ENCODE measurements at places on chromosomes 6 and 20.

DNA sequence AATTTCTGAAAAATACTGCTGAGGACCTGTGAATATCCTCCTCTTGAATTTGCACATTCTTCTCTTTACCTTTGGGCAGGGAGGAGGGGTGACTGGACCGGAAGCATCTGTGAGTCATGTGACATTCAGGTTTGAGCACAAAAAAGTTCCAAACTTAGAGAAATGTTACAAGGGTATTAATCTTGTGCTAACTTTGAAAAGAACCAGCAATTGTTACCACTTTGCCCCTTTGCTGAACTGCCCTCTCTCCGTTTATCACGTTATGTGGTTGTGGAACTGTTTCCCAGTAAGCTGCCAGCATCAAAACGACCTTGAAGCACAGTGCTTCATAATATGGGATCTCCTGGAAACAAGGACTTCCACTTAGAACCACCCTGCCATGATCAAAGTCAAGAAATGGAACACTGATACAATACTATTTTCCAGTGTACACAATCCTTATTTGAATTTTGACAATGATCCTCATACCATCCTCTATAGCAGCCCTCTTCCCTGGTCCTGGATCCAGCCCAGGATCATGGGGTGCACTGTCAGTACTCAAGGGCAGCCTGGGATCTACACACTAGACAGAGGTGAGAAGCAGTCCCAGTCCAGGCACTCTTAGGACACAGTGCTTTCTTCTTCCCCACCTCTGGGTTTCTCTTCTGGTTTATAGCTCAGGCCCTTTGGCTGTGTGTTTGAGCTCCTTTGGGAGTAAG, 2.3 kb upstream of the TUBB1 start:
- no peak for DNase-seq

DNA sequence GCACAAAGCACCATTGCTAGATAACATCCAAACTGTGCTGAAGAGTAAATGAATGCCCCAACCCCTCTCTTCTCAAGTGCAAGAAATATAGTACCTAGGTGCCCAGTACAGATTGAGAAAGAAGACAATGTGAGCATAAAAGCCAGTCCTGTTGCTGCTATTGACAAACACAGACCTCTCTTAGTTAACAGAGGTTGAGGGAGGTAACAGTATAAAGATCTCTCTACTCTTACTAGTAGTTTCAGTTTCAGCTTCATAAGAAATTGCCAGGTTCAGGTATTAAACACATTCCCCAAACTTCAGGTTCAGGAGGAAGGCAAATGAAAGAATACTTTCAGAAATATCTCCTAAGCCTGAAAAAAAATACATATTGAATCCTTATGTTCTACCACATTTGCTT, 31.4 kb downstream of the TBC1D32 start:
- no peak for DNase-seq

GRCh38 chr20:19423900-19424620, 211.6 kb downstream of the SLC24A3 start:
- DNase-seq: no peak

GRCh38 chr6:40163924-40164323, 229.7 kb upstream of the MOCS1 start:
- DNase-seq: no peak

DNA sequence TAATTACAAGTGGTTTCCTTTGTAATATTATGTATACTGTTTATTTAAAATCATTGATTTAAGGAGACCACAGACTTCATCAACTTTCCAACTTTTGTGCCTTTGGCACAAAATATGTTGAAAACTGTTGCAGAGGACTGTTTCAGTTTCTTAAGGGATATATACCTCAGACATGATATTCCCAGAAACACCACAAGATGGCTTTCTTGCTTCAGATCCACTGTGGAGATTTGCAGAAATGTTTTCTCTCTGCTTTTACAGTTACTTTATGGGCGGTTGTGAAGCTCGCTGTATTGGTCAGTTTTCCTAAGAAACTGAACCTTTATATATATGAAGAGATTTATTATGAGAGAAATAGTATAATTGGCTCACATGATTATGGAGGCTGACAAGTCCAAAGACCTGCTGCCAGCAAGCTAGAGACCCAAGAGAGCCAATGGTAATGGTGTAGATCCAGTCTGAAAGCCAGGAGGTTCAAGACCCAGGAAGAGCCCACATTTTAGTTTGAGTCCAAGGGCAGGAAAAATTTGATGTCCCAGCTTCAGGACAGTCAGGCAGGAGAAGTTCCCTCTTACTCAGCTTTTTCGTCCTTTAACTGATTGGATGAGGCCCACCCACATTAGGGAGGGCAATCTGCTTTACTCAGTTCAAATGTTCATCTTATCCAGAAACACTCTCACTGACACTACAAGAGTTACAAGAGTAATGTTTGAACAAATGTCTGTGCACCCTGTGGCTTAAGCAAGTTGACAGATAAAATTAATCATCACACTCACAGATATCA, 12.8 kb downstream of the ME1 start:
- no peak for DNase-seq

GRCh38 chr6:33298773-33299236, at the start of gene RGL2:
Gene RGL2 (minus strand): TSS chr6:33298942. CDS start chr6:33298610, 332 bp downstream.
- no peak for DNase-seq

GRCh38 chr6:363909-364308, 27.6 kb upstream of the IRF4 start:
- DNase-seq: no peak

GRCh38 chr20:56802805-56803204, 173.7 kb downstream of the TFAP2C start:
- DNase-seq: no peak

GRCh38 chr6:168699631-168700295, 258.8 kb downstream of the SMOC2 start:
- no peak for DNase-seq

- DNase-seq: no peak
Measured at GRCh38 chr6:9335431-9335830, 900.1 kb upstream of the SLC35B3 start.

GRCh38 chr6:26156850-26157250, 69.6 kb downstream of the HFE start:
- no peak for DNase-seq

DNA sequence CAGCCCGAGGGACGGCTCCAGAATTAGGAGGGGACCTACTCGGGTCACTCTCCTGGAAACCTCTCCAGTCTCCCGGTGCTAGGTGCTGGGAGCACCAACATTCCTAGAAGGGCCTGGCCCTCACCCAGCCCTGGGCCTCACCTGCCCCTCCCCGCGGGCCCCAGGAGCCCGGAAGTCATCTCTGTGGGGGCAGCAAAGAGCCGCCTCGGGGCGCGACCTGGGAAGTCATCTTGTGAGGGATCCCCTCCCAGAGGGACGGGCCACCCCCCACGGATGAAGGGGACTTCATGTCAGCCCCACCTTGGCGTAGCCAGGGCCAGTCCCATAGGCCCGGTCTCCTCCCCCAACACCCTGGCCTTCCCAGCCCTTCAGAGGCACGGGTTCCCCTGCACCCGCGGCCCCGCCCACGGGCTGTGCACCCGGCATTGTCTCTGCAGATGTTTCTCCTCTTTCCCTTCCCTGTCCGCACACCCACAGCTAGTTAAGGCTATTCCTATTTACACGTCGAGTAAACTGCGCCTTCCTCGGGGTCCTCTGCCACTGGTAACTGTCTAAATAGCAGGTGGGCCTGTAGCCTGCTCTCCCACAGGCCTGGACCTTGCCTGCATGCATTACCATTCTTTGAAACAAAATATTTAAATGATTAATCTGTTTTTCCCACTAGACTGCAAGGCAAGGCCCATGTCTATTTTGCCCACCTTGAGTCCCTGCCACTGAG, 896 bp upstream of the RNASET2 start:
- no peak for DNase-seq

- DNase-seq: no peak
Measured at GRCh38 chr6:132790450-132790849, 8.0 kb downstream of the SLC18B1 start.

DNA sequence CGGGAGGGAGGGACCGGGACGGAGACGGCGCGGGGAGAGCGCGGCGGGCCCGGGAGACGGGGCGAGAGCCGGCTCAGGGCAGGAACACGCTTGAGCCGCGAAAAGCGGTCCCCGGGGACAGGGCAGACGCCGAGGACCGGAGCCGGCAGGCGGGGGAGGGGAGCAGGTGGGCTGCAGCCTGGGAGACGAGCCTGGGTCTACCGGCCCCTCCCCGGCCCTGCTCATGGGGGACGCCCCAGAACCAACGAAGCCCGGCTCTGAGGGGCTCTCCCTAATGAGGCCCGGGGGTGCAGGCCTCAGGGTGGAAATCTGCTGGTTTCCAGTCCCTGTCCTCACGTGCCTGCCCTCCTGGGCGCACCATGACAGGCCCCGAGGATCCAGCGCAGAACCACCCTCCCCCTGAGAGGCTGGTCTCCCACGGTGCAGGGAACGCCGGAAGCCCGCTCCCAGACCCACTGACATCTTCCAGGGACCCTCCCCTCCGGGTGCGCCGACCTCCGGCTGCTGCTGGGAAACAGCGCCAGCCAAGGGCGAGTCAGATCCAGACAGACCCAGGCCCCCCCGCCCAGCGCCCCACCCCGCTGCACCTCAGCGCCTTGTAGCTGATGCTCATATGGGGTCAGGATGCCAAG, 571 bp upstream of the EEF1A2 start:
- DNase-seq: no peak

GRCh38 chr20:63501818-63502670, 3.2 kb upstream of the EEF1A2 start:
- no peak for DNase-seq

DNA sequence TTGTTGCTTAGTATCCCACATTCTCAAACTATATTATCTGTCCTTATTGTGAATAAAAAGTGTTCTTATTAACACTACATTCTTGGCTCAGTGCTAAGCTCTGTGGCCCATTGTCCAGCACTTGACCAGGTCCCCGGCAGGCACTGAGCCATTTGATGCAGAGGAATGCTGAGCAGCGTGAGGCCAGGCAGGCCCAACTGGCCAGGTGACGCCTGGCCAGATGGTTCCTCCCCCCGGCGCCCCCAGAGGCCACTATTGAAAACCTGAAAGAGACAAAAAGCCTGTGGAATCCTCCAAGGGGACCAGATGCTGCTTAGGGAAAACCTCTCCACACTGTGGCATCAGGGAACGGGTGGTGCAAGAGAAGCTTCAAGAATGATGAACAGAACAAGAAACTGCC, 597.5 kb upstream of the JAG1 start:
- DNase-seq: no peak

- DNase-seq: no peak
Measured at GRCh38 chr20:47868236-47868635, 83.0 kb upstream of the SULF2 start.

- no peak for DNase-seq
Measured at GRCh38 chr20:34268851-34269636, 27.8 kb downstream of the ASIP start.

- DNase-seq: no peak
Measured at GRCh38 chr20:5504061-5504739, 187.4 kb upstream of the PROKR2 start.

DNA sequence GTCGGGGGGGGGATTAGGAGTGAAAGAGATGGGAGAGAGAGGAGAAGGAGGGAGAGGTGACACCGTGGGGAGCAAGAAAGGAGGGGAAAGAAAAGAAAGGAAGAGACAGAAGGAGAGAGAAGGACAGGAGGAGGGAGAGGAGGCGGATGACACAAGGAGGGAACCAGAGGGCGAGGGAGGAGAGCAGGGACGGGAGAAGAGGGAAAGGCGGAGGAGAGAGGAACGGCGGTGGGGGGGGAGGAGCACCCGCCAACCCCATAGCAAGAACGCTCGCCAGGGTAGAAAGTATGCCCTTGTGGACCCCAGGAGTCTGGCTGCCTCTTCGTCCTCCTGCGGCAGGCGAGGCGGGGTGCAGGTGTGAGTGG, 4.5 kb upstream of the INSM1 start:
- DNase-seq: no peak

DNA sequence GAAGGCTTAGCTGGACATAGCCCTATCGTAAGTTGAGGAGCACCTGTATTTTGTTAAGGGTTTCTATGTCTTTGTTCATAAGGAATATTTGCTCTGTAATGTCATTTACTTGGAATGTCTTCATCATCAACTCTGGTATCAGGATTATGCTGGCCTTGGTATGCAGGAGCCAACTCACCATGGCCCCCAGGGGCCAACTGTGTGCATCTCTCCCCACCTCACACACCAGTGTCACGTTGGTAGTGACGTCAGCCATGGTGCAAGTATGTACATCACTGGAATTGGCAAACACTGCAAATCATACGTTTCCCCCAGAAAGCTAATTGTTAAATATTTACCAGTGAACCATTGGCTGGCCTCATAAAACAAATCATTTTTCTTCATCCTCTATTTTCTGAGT, 70.8 kb downstream of the YTHDF1 start:
- DNase-seq: no peak

DNA sequence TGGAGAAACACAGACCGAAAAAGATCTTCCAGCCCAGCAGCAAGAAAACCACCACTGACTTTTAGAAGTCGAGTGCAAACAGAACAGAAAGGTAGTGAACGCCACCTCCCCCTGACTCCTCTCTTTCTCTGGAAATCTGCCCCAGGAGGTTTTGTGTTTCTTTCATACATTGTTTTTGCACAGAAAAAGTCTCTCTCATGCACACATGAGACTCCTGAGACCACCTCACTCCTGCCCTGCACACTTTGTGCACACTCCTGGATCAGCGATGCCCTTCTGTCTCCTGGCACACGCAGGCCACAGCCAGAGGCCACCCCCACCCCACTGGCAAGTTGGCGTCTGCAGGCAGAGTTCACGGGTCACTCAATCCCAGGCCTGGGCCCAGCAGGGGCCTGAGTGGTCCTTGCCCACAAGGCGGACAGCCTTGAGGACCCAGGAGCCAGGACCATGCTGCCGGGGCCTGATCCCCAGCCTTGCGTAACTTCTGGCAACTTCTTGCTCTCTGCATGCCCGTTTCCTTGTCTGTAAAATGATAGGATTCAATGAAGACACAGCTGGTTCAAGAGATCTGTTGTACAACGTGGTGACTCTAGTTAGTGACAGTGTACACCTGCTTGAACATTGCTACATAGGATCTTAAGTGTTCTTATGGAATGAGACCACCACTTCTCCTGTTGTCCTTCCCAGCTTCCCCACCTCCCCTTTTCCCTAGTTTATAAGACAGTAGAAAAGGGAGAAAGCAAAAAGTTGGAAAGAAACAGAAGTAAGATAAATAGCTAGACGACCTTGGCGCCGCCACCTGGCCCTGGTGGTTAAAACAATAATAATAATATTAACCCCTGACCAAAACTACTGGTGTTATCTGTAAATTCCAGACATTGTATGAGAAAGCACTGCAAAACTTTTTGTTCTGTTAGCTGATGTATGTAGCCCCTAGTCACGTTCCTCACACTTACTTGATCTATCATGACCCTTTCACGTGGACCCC, 30.2 kb upstream of the CST7 start:
- DNase-seq: no peak

GRCh38 chr6:37974943-37975342, 155.4 kb downstream of the ZFAND3 start:
- DNase-seq: no peak

GRCh38 chr6:110755411-110755834, 59.8 kb downstream of the CDK19 start:
- DNase-seq: no peak

DNA sequence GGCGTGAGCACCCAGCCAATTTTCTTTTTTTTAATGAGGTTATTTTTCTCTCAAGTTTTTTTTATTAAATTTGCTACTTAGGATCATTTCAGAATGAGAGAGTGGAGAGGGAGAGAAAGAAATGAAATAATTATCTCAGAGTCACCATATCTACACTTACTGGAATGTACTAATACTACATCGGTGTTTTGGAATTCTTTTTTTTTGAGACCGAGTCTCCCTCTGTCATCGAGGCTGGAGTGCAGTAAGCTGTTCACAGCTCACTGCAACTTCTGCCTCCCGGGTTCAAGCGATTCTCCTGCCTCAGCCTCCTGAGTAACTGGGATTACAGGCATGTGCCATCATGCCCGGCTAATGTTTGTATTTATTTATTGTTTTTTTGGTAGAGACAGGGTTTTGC, 27.8 kb downstream of the ANKRD6 start:
- no peak for DNase-seq
